ENCODE measurements at places on chromosomes 13 and 19.

DNA sequence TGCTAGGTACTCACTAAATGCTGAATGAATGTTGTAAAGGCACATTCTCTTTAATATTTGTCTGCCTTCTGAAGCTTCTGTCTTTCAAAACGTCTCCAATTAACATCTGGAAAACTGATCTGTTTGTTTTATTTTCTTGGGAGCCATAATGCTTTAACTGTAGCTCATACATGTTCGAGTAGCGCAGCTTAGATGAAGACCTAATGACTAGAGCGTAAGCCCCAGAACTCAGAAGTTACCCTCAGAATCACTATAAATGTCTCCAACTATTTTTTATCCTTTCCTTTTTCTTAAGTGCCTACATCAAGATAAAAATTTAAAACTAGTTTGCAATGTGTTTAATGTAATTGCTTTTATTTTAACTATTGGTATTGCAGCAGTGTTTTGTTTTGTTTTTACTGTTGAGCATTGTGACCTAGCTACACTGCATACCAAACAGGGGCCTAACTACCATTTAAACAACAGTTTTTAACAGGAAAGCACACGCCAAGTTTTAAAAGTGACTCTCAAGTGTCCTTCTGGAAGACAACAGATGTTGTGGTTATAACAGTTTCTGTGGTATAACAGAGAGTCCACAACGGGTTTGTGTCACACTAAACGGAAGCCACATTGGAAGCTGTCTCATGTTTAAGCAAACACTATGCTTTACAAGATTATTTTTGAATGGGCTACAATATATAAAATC lies 42.0 kb downstream of the MRPL57 start:
- peak; percentile 37 for DNase-seq
- peak overlapping the region; percentile 62 for H3K4me3 ChIP-seq
- H3K4me1 ChIP-seq = peaks cover 20% of the 10 kb centered on the region
- peak overlapping the region; percentile 73 for H3K27ac ChIP-seq

DNA sequence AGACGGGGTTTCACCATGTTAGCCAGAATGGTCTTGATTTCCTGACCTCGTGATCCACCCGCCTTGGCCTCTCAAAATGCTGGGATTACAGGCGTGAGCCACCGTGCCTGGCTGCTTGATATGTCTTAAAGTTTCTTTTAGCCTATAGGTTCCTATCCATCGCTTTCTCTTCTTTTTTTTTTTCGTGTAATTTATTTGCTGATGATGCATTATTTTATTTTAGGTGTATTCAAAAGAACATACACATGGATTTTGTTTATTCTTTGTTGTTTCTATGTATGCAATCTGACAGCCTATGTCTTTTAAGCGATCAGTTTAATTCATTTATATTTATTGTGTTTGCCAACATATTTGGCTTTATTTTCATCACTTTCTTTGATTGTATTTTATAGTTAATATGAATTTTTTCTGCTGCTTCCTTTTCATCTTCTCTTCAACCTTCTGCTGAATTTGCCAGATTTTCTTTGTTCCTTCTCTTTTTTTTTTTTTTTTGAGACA lies 26.0 kb upstream of the TNFAIP8L1 start:
- DNase-seq = no peak
- peaks cover 13% of the 10 kb centered on the region for H3K27me3 ChIP-seq
- no peaks in the 10 kb centered on the region for H3K36me3 ChIP-seq
- H3K27ac ChIP-seq = no peak overlapping the region
- H3K4me3 ChIP-seq = no peak overlapping the region
- H3K4me1 ChIP-seq = no peaks in the 10 kb centered on the region

GRCh38 chr19:28509079-28509895 lies 703.7 kb downstream of the UQCRFS1 start:
- no peak overlapping the region for H3K4me3 ChIP-seq
- H3K27me3 ChIP-seq = no peaks in the 10 kb centered on the region
- H3K4me1 ChIP-seq = no peaks in the 10 kb centered on the region

- H3K27ac ChIP-seq = no peak overlapping the region
- no peak overlapping the region for H3K4me3 ChIP-seq
- H3K4me1 ChIP-seq = peaks cover 5% of the 10 kb centered on the region
- peaks cover 2% of the 10 kb centered on the region for H3K36me3 ChIP-seq
- no peak for DNase-seq
Observed at GRCh38 chr19:11054200-11054599, 35.1 kb upstream of the LDLR start.

DNA sequence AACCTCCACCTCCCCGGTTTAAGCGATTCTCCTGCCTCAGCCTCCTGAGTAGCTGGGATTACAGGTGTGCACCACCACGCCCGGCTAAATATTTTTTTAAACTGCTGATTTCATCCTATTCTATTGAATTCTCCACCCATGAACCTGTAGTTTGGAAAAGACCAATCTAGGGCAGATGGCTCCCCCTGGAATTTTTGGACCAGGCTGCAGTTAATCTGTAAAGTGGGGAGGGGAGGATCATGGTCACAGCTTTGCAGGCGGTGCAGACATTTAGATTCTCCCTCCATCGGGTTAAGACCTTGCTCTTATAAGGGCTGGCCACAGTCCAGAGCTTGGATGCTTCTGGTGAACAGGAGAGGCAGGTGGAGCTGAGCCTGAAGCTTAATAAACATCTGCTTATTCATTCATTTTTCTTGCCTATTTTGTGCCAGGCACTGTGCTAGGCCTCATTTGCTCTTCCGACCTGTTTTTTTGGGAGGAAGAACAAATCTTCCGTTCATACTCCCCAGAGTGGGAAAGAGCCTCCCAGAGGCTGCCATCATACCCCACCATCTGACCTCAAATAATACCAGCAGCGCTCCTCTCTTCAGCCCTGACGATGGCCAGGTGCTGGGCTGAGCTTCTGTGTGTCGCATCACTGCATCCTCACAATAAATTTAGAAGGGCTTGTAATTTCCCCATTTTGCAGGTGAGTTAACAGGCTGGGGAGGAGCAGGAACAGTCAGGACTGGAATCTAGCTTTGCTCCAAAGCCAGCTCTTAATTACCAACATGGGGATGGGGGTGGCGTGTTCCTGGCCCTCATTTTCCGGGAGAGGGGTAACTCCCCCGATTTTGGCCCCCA lies 902 bp upstream of the CCDC106 start:
- peaks cover 18% of the 10 kb centered on the region for H3K36me3 ChIP-seq
- peak overlapping the region; percentile 72 for H3K27ac ChIP-seq
- H3K4me3 ChIP-seq = peak overlapping the region; percentile 79
- no peak for DNase-seq

GRCh38 chr13:110475117-110475516 lies 86.4 kb downstream of the RAB20 start:
- no peak overlapping the region for H3K27ac ChIP-seq
- no peaks in the 10 kb centered on the region for H3K36me3 ChIP-seq
- H3K4me3 ChIP-seq = no peak overlapping the region

GRCh38 chr19:17358395-17358794 lies 18.7 kb downstream of the PLVAP start:
- H3K36me3 ChIP-seq = no peaks in the 10 kb centered on the region
- H3K27ac ChIP-seq = no peak overlapping the region
- DNase-seq = no peak
- H3K4me3 ChIP-seq = no peak overlapping the region

DNA sequence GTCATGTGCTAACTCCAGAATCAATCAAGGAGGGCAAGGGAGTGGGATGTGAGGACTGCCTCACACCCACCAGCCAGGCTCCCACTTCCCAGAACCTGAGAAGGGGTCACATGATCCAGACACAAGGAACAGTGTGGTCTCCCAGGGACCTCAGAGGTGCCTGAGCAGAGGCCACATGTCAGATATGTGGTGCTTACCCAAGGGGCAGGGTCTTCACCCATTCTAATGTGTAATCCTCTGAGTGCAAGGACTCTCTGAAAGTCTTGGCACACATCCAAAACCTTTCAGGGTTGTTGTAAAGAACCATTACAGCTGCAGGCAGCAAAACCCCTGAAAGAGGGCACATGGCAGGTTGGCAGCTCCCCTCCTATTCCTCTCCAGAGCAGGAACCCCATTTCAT lies 656.6 kb downstream of the UQCRFS1 start:
- H3K36me3 ChIP-seq = peaks cover 1% of the 10 kb centered on the region
- peaks cover 5% of the 10 kb centered on the region for H3K4me1 ChIP-seq

DNA sequence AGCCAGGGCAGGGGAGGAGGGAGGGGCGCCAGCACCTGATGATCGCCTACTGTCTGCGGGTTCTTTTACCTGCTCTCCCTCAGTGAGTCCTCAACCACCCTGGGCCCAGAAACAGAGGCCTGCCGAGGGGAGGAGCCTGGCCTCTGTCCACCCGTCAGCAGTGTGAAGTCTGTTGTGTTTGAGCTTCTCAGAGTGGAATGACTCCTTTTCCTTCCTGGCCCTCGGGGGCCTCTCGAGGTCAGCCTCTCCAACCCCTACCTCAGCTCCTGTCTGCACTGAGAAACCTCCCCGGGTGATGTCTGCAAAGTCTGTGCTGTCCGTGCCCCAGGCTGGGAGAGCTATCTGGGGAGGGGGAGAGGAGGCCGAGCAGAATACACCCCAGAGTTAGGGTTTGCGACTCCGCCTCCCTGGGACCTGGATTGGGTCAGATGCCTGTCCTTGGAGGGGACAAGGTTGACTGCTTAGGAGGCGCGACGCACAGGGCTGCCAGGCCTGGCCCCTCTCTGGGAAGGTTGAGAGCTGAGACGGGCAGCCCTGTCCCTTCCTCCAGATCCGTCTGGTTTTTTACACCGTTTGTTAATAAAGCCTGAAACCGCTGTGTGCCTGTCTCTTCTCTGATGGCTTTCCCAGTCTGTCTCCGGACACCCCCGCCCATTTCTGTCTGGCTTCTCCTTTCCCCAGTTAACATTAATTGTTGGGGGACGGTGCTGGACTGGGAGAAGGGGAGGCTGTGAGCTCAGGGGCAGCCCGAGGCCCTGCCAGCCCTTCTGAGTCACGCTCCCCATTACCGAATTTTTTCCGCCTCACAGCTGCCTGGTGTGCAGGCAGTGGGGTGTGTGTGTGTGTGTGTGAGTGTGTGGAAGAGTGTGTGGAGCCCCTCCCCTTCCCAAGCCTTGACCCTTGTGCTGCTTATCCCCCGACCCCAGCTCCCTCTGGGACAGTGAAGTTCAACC lies 989 bp upstream of the SSC5D start:
- H3K27me3 ChIP-seq = peaks cover 2% of the 10 kb centered on the region
- DNase-seq = peak; percentile 40
- H3K36me3 ChIP-seq = no peaks in the 10 kb centered on the region
- peak overlapping the region; percentile 26 for H3K4me3 ChIP-seq
- no peak overlapping the region for H3K27ac ChIP-seq
- H3K4me1 ChIP-seq = peaks cover 1% of the 10 kb centered on the region

- no peak overlapping the region for H3K27ac ChIP-seq
- H3K36me3 ChIP-seq = peaks cover 2% of the 10 kb centered on the region
- no peak overlapping the region for H3K4me3 ChIP-seq
- DNase-seq = no peak
- H3K4me1 ChIP-seq = no peaks in the 10 kb centered on the region
Observed at GRCh38 chr13:32200741-32201140, 114.4 kb downstream of the ZAR1L start.

GRCh38 chr13:23991119-23991518 lies 93.8 kb upstream of the C1QTNF9B start:
- peaks cover 36% of the 10 kb centered on the region for H3K27me3 ChIP-seq
- DNase-seq = no peak
- H3K27ac ChIP-seq = no peak overlapping the region
- no peaks in the 10 kb centered on the region for H3K36me3 ChIP-seq

DNA sequence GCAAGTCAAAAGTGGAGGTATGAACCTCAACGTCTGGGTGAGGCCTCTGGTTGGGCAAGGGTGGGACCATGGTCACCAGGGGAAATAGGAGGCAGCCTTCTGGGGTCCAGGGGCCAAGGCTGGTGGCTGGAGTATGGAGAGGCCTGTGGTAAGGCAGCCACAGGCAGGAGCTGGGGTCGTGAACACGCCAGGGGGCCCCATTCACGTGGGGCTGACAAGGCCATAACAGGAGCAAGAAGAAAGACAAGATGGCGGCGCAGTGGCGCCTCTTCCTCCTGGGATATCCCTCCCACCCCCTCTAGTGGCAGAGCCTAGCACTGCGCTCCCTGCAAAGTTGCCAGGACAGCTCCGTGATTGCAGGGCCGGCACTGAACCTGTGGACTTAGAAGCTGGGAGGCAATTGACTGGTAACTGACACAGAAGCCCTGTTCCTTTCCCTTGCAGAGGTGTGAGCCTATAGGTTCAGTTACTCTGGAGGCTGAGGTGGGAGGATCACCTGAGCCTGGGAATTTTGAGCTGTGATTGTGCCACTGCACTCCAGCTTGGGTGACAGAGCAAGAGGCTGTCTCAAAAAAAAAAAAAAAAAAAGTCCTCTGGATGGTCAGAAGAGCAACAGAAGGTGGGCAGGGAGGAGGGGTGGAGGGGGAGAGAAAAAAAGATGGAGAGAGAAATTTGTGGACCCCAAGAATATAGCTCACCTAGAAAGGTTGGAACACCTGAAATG lies 19.7 kb upstream of the EDDM13 start:
- no peak overlapping the region for H3K4me3 ChIP-seq
- DNase-seq = peak; percentile 41
- H3K36me3 ChIP-seq = no peaks in the 10 kb centered on the region
- H3K4me1 ChIP-seq = no peaks in the 10 kb centered on the region
- no peak overlapping the region for H3K27ac ChIP-seq
- H3K27me3 ChIP-seq = no peaks in the 10 kb centered on the region

DNA sequence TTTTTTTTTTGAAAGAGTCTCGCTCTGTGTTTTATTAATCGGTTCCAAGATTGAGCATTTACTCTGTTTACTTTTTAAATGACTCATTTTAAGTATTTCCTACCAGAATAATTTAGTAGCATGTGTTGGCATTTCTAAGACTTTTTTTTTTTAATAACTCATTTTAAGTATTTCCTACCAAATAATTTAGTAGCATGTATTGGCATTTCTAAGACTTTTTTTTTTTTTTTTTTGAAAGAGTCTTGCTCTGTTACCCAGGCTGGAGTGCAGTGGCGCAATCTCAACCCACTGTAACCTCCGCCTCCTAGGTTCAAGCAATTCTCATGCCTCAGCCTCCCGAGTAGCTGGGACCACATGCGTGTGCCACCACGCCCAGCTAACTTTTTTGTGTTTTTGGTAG lies 13.1 kb downstream of the SETDB2 start:
- no peak for DNase-seq
- no peaks in the 10 kb centered on the region for H3K27me3 ChIP-seq
- H3K4me1 ChIP-seq = peaks cover 21% of the 10 kb centered on the region
- no peak overlapping the region for H3K4me3 ChIP-seq
- H3K36me3 ChIP-seq = peaks cover 26% of the 10 kb centered on the region

DNA sequence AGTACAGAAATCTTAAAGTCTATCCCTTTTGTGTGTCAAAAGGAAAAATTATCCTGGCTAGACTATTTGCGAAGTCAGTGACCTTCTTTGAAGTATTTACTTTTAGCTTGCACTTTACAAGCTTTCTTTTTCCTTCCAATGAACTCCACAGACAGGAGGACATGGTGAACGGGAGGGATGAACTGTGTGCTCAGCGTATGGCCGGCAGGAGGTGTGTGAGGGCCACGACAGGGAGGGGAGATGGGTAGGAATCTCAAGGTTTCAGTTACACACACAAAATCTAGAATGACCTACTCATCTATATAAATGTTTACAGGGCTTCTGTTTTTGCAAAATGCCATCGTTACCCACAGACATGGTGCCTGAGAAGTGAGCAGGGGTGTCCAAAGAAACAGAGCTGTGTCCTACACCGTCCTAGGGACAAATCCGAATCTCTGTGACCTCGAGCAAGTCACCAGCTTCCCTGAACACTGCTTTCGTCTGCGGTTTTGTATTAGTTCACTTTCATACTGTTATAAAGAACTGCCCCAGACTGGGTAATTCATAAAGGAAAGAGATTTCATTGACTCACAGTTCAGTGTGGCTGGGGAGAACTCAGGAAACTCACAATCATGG lies 537.2 kb downstream of the LIG4 start:
- no peak for DNase-seq
- no peaks in the 10 kb centered on the region for H3K4me1 ChIP-seq
- no peaks in the 10 kb centered on the region for H3K36me3 ChIP-seq
- no peak overlapping the region for H3K4me3 ChIP-seq

All from T-helper 2 cell treated with Interferon-gamma antibody and Interleukin-4, amounts not matched to agents 5 μg/mL and 100 μg/mL, for 36 hours (primary cell).